ENCODE measurements at places on chromosomes 16 and 17. TPM values are rescaled to one million over a fixed set of nuclear protein-coding genes. Genes with fewer than 3 reads are reported as not detected.
A peak's percentile ranks its signal among the peaks of the same experiment; 100 is the strongest.

CMTM2 gene
- not detected for total RNA-seq

ARMC7 gene
- 3.1 TPM for total RNA-seq

CDH13 gene
- total RNA-seq, result 21.1 TPM

ARHGDIG gene
- 0.77 TPM for total RNA-seq

VAT1L gene
- 86.9 TPM for total RNA-seq

CCDC200 gene
- not detected for total RNA-seq

ABCC3 gene
- 34.8 TPM for total RNA-seq

- DNase-seq, result no peak
Measured at GRCh38 chr17:48385319-48385718, 44.7 kb downstream of the SKAP1 start.

- no peak for DNase-seq
Measured at GRCh38 chr16:381012-381788, 578 bp downstream of the PGAP6 start.

DNA sequence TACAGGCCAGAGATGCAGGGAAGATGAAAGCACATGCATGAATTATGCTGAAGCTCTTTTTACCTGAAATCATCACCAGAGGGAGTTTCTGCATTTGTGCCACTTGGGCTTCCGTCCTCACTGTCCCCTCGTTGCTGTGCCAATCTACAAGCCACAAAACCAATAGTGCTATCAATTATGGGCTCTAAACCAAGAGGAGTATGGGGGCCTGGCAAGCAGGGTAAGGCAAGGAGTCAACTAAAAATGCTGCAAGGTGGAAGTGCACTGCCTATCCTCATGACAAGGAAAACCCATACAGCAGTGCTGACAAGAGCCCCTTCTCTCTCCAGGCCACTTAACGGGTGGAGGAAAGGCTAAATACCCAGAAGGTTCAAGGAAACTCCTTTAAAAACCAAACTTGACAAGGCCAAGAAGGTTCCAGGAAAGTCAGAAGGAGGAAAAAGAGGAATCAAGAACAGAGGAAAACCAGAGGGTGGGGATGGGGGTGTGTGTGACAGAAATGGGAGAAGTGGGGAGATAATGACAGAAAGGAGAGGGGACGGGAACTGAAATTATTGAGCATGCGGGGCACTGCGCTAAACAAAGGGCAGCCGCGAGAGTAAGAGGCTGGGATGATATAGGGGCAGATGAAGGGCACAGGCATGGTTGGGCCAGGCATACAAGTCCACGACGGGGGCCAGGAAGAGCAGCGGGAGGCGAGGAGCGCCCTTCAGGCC is 674 bp downstream of the C17orf75 start:
- peak; percentile 29 for DNase-seq

GRCh38 chr17:3800362-3801271 is at the start of gene ITGAE:
ITGAE (minus strand) TSS chr17:3801188; CDS start chr17:3801144, 44 bp downstream.
- DNase-seq, result no peak

DNA sequence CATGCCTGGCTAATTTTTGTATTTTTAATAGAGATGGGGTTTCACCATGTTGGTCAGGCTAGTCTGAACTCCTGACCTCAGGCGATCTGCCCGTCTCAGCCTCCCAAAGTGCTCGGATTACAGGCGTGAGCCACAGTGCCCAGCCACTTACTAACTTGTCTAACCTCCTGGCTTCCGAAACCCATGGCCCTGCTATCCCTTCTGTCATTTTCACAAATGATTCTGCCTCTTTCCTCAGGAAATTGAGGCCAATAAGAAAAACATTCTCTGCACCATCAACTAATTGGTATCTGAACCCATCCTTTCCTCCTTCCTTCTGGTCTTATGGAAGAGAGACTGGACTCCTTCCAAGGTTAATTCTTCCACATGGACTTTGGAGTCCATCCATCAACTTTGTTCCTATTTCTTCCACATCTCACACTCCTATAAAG is 27.9 kb upstream of the TNRC6A start:
- DNase-seq, result peak; percentile 71

GRCh38 chr16:11114366-11115164 is 141.4 kb downstream of the SOCS1 start:
- DNase-seq, result no peak

GRCh38 chr17:50832864-50833381 is 2.5 kb upstream of the WFIKKN2 start:
- DNase-seq, result no peak

DNA sequence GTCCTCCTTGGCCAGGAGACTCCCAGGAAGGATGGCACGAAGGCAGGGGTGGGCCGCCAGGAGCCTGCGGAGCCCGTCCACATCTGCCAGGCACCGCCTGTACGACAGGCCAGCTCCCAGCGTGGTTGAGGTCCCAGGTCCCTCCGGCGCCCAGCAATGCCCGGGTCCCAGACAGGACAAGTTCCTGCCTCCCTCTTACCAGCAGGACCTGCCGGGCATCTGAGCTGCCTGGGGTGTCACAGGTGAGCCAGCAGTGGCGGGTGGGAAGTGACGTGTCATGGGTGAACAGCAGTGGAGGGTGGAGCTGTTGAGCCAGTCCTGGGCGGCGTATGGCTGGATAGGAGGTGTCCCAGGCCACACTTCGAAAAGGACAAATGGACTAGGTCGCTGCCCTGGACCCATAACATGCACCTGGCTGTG is 15.7 kb upstream of the BAHCC1 start:
- DNase-seq, result no peak

GRCh38 chr16:75266738-75267630 is 15.6 kb upstream of the BCAR1 start:
- no peak for DNase-seq

GRCh38 chr17:45974916-45975630 is 24.0 kb upstream of the STH start:
- no peak for DNase-seq

DNA sequence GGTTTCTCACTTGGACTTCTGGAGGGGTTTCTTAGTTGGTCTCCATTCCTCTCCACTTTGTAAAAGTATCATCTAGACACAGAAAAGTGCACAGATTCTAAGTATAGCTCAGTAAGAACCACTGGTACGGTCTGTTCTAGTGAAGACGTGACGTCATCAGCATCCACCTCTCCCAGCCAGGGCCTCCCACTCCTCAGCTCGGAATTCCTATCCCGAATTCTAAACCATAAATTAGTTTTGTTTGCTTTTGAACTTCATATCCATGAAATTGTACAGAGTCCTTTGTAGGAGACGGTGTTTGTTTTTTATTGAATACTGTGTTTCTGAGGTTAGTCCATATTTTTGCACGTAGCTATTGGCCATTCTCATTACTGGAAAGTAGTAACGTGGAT is 25.5 kb downstream of the FOXK2 start:
- DNase-seq, result no peak
